ENCODE measurements at places on chromosomes 6 and 20.

GRCh38 chr6:92174398-92175073 is 1244.8 kb downstream of the EPHA7 start:
- no peak for DNase-seq

DNA sequence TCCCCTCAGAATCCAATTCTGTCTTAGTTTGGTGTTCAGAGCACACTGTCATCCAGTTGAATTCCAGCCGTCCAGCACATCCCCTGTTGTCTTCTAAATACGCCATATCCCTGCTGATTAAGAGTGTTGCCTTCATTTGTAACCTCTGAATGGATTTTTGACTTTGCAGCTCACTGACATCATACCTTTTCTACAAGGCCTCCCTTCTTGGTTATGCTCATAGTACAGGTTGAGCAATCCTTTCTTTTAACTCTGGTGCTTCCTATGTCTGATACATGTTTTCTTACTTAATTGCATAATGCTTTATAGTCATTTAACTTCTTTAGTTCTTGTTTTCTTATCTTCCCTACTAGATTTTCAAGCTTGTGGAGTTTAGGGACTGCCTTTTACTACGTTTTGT is 36.4 kb downstream of the XRN2 start:
- DNase-seq, result no peak

DNA sequence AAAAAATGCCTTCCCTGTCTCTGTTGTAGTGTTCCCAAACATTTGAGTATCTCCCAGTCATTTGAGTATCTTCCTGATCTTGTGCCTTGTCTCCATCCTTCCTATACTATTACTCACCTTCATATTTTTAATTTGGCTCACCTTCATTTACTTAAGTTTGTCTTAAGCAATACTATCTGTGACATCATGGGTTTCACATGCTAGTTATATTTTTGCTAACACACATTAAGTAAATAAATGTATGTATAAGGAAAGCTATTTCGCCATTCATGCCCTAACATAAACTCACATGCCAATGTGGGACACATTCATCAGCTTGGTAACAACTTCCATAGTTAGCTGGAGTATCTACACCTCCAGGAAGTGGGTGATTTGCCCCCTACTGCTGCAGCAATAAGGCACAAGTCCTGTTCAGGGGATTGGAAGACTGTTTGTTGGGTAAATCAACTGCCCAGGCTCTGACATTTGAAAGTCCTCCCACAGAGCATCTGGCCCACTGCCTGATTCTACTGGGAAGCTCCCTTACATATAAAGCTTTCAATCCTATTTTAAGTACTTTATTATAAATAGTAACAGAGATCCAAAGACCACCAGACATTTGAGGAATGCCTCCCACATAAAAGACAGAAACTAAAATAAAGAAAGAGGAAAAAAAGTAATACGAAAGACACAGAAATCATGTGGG is 132.3 kb downstream of the ISM1 start:
- no peak for DNase-seq

DNA sequence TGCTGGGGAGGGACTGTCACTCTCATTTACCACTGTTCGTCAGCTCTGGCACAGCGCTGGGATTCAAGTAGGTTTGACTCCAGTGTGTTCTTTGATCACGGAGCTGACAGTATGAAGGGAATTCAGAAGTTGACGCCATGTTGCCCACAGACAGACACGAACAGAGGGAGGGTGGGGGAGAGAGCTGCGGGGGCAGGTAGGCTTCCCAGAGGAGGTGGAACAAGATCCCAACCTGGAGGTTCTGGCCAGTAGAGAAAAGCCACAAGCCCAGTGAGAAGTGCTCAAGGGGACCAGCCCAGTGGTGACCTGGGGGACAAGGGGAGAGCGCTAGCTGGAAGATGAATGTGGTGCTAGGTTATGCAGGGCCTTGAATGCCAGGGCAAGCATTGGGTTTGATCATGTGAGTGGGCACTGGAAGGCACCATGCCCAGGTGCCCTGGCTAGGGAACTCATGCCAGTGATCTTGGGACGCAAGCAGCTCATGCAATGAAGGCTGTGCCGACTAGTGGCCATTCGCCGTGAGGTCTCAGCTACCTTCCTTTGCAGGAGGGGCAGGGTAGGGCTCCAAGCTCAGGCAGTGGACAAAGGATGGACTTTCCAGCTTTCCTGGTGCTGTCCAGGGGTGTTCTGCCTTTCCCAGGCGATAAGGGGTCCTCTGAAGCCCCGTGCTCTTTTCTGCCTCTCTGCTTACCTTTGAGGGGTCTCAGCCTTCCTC is 50.4 kb upstream of the APCDD1L start:
- DNase-seq, result no peak

- DNase-seq, result no peak
These were observed 133.2 kb downstream of the KHDRBS2 start for GRCh38 chr6:62152796-62153195.

DNA sequence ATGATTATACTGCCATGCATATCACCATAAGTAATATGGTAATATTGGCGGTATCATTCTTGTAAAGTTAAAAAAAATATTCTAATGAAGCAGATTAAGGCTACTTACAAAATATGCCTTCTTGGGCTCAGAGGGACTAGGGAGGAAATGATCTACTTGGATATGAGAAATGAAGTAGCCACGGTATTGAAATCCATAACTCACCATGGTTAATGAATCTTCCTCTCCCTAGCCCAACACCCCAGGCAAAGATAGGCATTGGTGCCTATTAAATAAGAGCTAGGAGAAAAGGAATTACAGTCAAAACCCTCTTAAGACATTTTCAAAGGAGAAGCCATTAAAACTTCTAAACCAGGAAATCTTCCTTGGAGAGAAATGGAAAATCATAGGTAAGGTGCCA is 280.5 kb downstream of the TFAP2B start:
- DNase-seq, result no peak

DNA sequence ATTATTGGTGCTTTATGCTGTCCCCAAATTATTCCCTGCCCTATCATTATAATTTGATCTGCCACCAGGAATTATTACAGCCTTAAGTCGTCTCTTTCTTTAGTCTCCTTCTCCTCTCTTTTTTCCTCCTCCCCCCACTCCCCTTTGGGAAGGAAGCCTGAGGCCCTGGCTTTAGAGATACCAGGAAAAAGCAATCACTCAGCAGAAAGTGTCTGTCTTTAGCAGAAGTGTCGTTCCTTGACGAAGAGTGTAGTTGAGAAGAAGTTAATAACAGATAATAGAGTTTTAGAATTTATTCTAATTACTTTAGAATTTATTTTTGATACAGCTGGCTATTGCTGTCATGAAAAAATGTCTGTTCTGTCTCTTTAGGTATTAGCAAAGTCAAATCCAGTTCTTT is 16.5 kb downstream of the LIN28B start:
- no peak for DNase-seq

GRCh38 chr6:56853541-56853940 is 101.4 kb upstream of the BEND6 start:
- DNase-seq, result no peak

- DNase-seq, result no peak
These were observed 55.0 kb upstream of the VSX1 start for GRCh38 chr20:25136643-25137559.

- no peak for DNase-seq
These were observed 64.9 kb upstream of the AFDN start for GRCh38 chr6:167761794-167762258.

GRCh38 chr20:61965606-61966491 is 99.8 kb downstream of the TAF4 start:
- DNase-seq, result no peak

- DNase-seq, result no peak
These were observed 36.3 kb upstream of the BLCAP start for GRCh38 chr20:37564016-37564387.

DNA sequence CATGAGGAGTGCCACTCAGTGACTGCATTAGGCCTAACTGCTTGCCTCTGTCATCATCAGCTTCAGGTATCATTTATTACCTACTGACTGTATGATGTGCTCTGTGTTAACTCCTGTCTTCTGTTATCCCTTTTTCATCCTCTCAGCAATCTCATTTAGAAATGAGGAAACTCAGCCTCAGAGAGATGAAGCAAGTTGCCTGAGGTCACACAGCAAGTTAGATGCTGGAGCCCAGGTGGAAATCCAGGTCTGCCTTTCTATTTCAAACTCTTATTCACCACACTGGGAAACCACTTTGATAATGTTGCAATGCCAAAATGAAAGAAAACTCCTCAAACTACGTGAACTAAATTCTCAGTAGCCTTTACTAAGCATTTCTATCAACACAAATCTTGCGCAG is 1.3 kb downstream of the FERMT1 start:
- no peak for DNase-seq

GRCh38 chr6:4645713-4646360 is 130.4 kb upstream of the CDYL start:
- DNase-seq, result no peak

GRCh38 chr6:166387642-166388289 is 5.0 kb upstream of the MPC1 start:
- no peak for DNase-seq

- no peak for DNase-seq
These were observed 1.1 kb upstream of the KLHL32 start for GRCh38 chr6:96923400-96923799.

- no peak for DNase-seq
These were observed 10.2 kb upstream of the EPB41L1 start for GRCh38 chr20:36144336-36144735.

DNA sequence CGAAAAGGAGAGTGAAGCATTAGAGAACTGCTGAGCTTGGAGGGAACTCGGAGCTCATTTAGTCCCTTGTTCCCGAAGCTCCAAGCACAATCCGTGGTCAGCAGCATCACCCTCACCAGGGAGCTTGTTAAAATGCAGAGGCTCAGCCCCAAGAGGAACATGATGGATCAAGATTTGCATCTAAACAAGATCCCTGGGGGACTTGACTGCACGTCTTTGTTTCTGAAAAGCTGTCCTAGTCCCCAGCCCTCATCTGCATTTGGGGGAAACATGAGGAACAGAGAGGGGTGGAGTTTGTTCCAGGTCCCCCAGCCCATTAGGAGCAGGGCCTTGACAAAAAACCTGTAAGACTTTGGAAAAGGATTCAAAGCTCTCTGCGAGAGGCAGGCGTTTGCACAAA is 4.1 kb upstream of the LBP start:
- DNase-seq, result no peak

- DNase-seq, result no peak
These were observed 5.2 kb downstream of the SDC4 start for GRCh38 chr20:45342855-45343531.

GRCh38 chr6:113401231-113401630 is 455.9 kb upstream of the MARCKS start:
- DNase-seq, result no peak

- no peak for DNase-seq
These were observed 34.9 kb upstream of the TNFAIP3 start for GRCh38 chr6:137832110-137832509.

DNA sequence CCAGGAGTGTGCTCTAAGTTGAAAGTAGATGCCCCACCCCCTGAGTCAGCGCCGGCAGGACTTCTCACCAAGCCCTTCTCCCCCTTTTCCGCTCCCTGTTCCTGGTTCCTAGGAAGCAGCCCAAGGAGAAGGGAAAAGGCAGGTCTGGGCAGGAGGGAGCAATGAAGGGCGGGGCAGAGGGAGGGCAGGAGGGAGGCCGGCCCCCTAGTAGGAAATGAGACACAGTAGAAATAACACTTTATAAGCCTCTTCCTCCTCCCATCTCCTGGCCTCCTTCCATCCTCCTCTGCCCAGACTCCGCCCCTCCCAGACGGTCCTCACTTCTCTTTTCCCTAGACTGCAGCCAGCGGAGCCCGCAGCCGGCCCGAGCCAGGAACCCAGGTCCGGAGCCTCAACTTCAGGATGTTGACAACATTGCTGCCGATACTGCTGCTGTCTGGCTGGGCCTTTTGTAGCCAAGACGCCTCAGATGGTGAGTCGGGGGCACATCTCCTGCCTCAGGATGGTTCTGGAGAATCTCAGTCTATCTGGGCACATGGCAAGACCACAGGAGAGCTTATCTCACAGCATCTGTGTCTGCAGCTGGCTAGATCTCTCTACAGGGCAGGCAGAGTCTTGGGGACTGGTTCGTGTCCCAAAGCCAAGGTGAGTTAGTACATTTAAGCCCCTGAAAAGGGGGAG is at the start of gene PROCR:
TSS of gene PROCR (plus strand) at position 320 of the 681 bp plus-strand sequence. CDS start at position 403, 83 bp downstream.
- DNase-seq, result no peak

DNA sequence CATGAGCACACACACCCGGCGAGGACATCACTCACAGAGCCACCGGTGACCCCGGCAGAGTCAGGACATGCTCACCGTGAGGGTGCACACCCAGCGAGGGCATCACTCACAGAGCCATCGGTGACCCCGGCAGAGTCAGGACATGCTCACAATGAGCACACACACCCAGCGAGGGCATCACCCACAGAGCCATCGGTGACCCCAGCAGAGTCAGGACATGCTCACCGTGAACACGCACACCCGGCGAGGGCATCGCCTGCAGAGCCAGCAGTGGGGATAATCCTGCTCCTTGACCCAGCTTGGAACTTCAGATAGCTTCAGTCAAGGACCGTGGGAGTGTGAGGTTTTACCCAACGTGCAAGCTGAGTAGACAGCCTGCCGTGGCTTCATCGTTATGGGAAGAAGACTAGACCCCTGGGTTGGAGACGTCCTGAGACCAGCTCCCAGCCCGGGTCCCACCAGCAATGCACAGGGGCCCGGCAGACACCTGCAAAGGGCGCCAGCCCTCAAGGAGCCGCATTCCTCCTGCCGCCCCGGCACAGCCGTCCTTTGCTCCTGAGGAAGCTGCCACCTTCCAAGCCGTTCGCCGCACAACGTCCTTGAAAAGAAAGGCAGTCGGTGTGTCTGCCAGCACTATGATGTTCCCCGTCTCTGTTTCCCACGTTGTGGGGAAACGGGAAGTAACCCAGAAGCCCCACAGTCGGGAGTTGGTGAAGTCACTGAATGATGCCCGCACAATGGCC is 192.3 kb downstream of the DLL1 start:
- DNase-seq, result no peak

DNA sequence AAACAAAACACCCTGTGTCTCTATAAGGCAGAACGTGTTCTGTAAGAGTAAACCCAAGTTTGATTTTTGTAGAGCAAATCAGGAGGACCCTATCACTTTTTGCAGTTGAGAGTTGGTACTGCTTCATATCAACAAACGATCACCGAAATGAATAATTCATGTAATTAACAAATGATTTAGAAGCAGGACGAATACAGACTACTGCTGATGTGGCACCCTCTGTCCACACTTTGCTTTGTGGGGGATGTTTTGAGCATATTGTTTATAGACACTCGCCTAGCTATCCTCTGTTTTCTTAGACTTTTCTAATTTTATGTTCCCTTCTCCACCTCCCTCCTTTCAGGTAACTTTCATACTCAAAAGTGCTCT is 1.5 kb downstream of the CD2AP start:
- no peak for DNase-seq

GRCh38 chr6:107618672-107619071 is 128.8 kb downstream of the SOBP start:
- DNase-seq, result peak; percentile 5

Measured in stimulated activated CD8-positive, alpha-beta memory T cell treated with anti-CD3 and anti-CD28 coated beads, Interleukin-7, amount 100 ng/mL, for 24 hours (primary cell).